ENCODE measurements at places on chromosomes 3 and 15. TPM values are rescaled to one million over a fixed set of nuclear protein-coding genes. Genes with fewer than 3 reads are reported as not detected.

PARP15 gene
- total RNA-seq = not detected

TRPM1 gene
- not detected for total RNA-seq

TM4SF1 gene
- 408 TPM for total RNA-seq

CCDC54 gene
- not detected for total RNA-seq

SKOR1 gene
- not detected for total RNA-seq

ADPRH gene
- 3.4 TPM for total RNA-seq

HACD3 gene
- 111 TPM for total RNA-seq

PRR23E gene
- not detected for total RNA-seq

REC114 gene
- not detected for total RNA-seq

SLC38A3 gene
- total RNA-seq = not detected

COLQ gene
- total RNA-seq = not detected

CPNE9 gene
- not detected for total RNA-seq

POLR2M gene
- 36.5 TPM for total RNA-seq

Data from MG63 (cell line).